A375 (cell line): ENCODE measurements at places on chromosomes 7 and 10. TPM values are rescaled to one million over a fixed set of nuclear protein-coding genes. Genes with fewer than 3 reads are reported as not detected.

The PCLO gene
- 5.9 and 6.8 TPM in 2 replicates for total RNA-seq

The GIMAP5 gene
- total RNA-seq: not detected in 2 replicates

The PDE6C gene
- not detected in 2 replicates for total RNA-seq

The KCNIP2 gene
- 0.29 and 0.45 TPM in 2 replicates for total RNA-seq

The FAM237B gene
- total RNA-seq: not detected in 2 replicates

The FBXW4 gene
- 23.7 and 25.6 TPM in 2 replicates for total RNA-seq
